ENCODE measurements at places on chromosomes 5 and 9.

- DNase-seq = no peak
These were observed 89.6 kb downstream of the TARS1 start for GRCh38 chr5:33530183-33531036.

DNA sequence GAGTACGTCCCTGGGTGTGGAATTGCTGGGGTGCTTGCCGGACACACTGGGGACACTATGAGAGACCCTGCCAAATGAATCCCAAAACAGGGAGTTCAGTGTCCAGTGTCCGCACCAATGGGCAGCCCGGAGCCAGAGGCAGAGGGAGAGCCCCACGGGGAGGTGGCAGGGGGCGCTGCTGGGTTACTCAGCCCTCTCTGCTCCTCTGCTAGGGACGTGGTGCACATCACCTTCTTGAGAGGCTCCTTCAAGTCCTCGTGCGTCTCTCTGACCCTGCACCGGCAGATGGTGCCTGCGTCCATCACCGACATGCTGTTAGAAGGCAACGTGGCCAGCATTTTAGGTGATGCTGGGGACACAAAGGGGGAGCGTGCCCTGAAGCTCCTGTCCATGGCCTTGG is 20.8 kb downstream of the STKLD1 start:
- DNase-seq = peak; percentile 25

DNA sequence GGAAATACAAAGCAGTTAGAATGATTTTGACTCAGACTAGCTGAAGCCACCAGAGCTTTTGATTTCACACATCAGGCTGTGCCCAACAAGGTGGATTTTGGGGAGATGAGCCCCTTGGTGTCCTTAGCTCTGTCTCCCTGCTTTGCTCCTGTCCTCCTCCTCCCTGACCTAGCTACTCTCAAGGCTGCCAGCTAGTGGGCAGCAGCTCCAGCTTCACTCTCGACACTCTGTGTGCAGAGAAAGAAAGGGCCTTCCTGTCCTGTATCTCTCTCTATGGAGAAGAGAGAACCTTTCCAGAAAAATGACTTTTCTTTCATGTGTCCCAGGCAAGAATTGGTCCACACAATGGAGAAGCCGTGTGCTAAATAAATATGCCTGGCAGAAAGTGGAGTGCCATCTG is 446.2 kb downstream of the SEMA5A start:
- DNase-seq = no peak

DNA sequence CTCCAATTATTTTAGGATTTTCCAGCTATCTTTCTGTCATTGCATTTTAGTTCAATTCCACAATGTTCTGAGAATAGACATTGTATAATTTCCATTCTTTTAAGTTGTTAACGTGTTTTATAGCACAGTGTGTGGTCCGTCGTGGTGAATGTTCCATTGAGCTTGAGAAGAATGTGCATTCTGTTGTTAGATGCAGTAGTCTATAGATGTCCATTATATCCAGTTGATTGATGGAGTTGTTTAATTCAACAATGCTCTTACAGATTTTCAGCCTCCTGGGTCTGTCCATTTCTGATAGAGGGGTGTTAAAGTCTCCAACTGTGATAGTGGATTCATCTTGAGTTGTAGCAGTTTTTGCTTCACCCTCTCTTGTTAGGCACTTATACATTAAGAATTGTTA is 1587.7 kb upstream of the NUDT12 start:
- no peak for DNase-seq

GRCh38 chr9:95092262-95093072 is 225.0 kb downstream of the FANCC start:
- DNase-seq = no peak

- DNase-seq = no peak
These were observed 413.8 kb upstream of the CCNH start for GRCh38 chr5:87826507-87826906.

- DNase-seq = no peak
These were observed 33.9 kb downstream of the EPB41L4B start for GRCh38 chr9:109286981-109287380.

DNA sequence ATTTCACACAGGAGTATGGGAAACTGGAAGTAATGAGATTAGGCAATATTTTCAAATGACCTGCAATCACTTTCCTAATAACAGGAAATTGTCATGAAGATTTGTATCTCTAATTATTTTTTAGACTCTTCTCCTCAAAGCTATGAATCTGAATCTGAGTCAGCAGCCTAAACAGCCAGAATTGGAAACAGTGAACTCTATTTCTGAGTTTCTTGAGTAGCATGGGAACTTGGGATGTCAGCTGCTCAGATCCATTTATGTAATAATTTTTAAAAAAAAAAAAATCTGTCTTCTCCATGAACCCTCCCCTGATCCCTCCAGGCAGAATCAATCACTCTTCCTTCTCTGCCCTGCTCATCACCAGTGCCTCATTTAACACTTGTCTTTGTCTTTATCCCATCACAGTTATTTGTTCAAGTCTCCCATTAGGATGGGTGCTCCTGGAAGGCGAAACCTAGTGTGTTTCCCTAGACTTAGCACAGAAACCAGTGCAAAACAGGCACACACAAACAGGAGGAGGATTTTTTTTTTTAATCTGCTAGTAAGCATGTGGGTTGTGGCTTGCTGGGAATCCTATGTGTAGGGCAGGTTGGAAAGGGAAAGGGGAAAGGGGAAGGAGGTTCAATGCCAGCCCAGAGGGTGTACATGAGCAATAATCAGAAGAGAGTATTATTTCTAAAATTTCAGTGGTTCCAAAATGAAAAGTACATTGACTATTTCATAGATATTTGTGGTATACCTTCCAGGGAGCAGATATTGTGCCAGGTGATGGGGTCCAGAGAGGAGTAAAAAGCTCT is 186.8 kb downstream of the TTLL11 start:
- no peak for DNase-seq

DNA sequence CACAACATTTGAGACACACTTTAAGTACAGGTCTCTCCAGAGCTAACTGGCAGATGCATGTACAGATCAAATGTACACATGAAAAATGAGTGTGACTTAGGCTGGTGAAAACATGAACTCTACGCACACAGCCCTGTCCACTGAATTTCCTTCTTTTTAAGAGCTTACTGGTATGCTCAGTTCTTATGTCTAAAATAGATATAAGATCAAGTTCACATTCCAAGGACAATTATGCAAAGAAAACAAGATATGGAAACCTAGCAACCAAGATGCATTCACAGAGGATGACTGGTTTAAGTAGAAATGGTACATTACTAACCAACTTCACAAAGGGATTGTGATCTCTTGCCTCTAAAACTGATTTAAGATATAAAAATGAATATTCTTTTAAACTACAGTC is 56.7 kb downstream of the TLE1 start:
- no peak for DNase-seq

- peak; percentile 83 for DNase-seq
These were observed 597 bp downstream of the NFIL3 start for GRCh38 chr9:91422758-91423711.
